Activated CD8-positive, alpha-beta memory T cell treated with anti-CD3 and anti-CD28 coated beads, Interleukin-2, amount 50 U/mL, for 48 hours (primary cell): ENCODE measurements at places on chromosomes 5 and 9.

- peak; percentile 57 for DNase-seq
Measured at GRCh38 chr9:125631391-125632085, 75.5 kb downstream of the MAPKAP1 start.

- peak; percentile 50 for DNase-seq
Measured at GRCh38 chr9:27784847-27785713, 211.8 kb upstream of the C9orf72 start.

DNA sequence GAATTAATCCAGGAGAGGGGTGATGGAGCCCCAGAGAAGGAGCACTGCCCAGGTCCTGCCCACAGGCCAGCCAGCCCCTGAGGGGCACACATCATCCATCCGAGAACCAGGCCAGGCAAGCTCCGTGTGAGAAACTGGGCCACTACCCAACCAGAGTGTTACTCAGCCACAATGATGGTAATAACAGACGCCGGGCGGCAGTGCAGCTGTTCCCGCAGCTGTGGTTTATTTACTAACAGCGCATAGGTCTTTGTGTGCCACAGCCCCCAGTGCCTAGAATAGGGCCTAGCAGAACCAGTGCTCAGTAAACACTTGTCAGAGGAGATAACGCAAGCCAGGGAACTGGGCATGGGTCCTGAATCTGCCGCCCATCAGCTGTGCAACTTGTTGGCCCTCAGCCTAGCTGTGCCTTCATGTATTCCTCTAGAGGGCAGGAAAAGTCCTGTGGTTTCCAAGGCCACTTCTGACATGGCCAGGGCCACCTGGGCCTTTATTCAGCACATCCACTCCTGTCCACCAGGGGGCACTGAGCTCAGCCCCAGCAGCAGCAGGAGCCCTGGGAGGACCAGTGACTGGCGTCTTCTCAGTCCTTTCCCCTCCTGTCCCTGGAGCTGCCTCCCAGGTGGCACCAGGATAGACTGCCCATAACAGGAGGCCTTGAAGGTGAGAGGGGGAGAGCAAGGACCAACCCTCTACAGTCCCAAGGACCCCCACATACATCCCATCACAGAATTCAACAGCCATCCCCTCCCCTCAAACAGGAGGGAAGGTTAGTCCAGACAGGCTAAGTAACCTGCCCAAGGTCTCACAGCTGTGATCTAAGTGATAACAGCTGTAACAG lies 2.1 kb downstream of the MXD3 start:
- peak; percentile 85 for DNase-seq

- peak; percentile 97 for DNase-seq
Measured at GRCh38 chr5:132556763-132557477, at the start of gene RAD50. TSS of gene RAD50 (plus strand) at chr5:132556977. CDS start at chr5:132557325, 348 bp downstream.

DNA sequence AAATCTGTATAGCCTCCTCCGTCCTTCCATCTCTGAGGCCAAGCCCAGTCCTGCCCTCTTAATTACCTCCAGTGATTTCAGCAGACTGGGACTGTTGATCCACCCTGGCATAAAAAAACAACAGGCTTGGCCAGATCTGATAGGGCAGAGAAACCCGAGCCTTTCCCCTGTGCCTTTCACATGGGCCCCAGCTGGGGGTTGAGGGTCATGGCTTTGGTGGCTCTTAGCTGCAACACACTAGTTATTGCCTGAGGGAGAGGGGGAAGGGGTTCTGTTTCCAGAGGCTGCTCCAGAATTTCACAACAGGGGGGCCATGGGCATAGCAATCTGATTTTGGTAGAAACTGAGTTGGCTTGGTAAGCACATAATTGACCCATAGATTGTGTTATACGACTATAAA lies 21.2 kb upstream of the PANK3 start:
- no peak for DNase-seq

DNA sequence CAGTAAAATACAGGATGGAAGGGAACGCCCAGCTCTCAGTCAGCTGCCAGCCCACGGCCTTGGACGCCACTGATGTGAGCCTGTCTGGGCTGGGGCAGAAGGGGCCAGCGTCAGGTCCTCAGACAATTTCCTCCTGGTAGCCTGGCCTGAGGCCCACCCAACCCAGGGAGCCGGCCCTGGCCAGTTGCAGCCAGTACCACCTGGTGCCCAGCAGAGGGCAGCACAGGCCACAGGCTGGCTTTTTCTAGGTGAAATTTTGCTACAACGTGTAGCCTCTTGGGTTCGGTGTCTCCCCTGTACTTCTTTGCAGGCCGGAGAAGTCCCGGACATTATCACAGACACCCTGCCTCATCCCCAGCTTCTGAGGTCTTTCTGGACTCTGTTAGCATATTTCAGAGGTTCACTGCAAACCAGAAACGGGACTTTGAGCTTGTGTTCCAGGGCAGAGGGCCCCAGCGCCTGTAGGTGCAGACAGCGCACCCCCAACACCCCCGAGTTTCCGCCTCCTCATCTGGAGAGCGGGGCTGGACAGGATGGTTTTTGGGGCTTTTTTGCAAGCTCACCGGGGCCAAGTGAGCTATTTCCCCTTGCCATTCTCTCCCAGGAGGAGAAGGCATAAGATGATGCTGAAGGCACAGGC lies 45.9 kb upstream of the KCNMB1 start:
- peak; percentile 87 for DNase-seq

- no peak for DNase-seq
Measured at GRCh38 chr9:111034170-111034897, 3.9 kb downstream of the LPAR1 start.

- no peak for DNase-seq
Measured at GRCh38 chr5:17802256-17802655, 168.0 kb downstream of the TAF11L14 start.

- DNase-seq, result peak; percentile 53
Measured at GRCh38 chr5:130871346-130872086, 293.5 kb downstream of the HINT1 start.

DNA sequence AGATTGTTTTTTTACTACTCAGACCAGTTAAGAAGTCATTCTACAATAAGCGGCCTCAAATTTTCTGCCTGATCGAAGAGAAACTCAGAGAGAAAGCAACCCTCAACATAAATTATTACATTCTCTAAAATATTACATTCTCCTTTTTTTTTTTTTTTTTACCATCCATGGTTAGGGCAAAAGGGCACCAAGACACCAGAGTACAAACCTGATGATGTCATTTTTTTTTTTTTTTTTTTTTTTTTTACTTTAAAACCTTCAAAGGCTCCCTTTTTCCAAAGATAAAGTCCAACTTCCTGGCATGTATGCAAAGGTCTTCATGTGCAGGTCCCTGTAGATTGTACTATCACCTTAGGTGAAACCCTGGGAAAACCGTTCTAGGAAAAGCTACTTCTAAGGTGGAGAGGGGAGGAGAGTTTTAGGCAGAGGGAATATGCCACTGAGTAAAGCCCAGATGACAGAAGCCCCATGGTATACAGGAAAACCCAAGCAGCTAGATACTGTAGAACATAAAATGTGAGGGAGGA lies 104.4 kb downstream of the SSBP2 start:
- no peak for DNase-seq

GRCh38 chr9:122922713-122923112 lies 8.6 kb downstream of the ZBTB26 start:
- no peak for DNase-seq

DNA sequence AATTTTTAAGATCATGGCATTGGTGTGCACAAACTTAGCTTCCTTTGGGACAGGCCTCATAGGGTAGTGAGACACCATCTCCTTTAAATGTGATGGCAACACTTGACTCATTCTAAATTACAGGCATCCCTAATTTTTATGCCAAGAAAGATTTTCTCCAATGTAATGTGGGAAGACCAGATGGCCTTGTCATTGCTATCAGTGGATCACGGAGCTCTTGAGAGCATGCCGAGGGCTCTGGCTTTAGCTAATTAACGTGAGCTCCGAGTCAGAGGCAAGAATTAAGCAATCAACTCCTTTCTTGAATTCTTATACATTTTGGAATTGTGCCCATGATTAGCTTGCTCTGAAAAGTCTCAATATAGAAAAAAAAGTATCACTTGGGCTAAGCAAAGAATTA lies 215.8 kb downstream of the LRRC70 start:
- no peak for DNase-seq

DNA sequence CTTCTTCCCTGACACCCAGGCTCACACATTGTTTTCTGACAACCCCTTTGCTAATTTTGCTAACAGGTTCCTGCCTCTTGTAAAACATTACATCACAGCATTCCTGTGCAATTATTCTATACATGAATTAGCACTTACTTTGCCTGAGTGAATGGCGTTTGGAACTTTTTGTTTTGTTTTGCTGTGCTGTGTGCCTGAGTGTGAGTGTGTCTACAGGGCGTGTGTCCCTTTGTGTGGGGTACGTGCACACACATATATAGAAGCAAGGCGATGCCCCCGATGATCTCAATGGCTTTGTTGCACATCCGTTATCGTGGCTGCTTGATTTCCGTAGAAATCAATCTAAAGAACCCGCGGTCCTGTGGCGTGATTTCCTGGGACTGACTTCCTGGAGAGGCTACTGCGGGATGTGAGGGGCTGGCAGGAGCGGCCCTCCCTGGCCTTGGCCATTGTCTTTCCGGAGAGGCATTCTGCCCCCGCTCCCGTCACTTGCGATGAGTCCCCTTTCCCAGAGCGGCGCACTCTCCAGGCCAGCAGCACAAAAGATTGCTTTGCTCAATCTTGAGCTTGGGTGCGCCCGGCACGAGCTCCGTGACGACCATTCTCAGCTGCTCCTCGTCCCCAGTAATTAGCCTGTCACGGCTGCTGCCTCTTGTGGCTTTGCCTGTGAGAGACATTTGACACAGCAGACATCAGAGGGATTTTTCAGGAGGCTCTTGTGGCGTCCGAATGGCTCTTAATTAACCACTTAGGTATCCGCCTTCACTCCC lies 398.1 kb upstream of the IRX1 start:
- DNase-seq, result no peak

- DNase-seq, result no peak
Measured at GRCh38 chr9:34671307-34671706, 8.8 kb upstream of the CCL27 start.
